ENCODE measurements at places on chromosomes 7 and 10.

DNA sequence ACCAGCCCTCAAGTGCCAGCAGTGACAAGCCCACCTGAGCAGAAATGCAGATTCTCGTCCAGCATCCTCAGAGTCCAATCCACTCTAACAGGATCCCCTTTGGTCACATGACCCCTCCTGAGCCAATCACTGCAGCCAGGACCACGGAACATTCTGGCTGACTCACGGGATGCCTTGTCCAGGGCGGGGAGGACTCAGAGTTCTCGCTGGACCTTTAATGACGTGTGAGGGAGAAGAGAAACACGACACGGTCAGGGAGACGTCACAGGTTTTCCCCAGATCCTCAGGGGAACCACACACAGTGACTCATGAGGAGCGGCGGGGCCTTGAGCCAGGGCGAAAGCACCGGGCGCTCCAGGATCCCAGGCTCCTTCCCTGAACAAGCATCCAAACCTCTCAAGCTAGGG is 155.7 kb downstream of the PTPRN2 start:
- DNase-seq, result no peak

GRCh38 chr10:129960481-129961156 is 3.5 kb downstream of the EBF3 start:
- DNase-seq, result no peak

GRCh38 chr10:71219918-71220688 is 7.7 kb downstream of the UNC5B start:
- no peak for DNase-seq

- DNase-seq, result no peak
Observed at GRCh38 chr7:7136466-7137381, 45.6 kb upstream of the C1GALT1 start.

- DNase-seq, result no peak
Observed at GRCh38 chr10:16902606-16903005, 85.4 kb upstream of the RSU1 start.

DNA sequence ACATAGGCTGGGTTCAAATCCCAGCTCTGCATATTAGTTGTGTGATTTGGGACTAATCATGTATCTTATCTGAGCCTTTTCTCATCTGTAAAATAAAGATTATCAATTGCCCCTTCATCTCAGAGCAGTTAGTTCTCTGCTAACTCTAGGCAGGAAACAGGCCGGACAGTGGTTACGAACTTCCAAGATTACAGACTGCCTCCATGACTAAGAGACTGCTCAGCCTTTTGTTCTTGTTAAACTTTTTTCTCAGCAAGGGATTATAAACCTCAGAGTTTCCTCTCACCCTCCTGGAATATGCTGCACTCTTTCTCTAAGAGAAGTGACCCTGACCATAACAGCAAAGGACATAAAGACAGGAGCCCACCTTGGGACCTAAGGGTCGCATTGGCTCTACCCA is 52.5 kb upstream of the NFKB2 start:
- DNase-seq, result no peak

DNA sequence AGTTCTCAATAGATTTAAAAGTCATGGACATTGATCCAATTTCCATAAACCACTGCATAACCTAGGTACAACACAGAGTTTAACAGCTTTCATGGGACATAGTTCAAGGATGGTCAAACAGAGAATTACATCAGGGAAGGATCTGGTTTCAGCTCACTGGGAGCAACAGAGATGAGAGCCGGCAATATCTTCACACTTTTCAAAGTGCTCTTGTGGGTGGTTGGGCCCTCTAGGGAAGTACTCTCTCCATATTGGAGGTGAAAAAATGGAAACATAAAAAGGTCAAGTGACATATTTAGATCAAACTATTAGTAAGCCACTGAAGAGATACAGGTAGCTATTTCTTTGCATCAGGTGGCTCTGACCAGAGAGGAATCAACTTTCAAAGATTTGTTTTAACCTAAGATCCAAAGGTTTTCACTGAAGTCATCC is 61.8 kb upstream of the LRRN3 start:
- peak; percentile 18 for DNase-seq

GRCh38 chr7:597348-598178 is 77.9 kb upstream of the PDGFA start:
- no peak for DNase-seq

DNA sequence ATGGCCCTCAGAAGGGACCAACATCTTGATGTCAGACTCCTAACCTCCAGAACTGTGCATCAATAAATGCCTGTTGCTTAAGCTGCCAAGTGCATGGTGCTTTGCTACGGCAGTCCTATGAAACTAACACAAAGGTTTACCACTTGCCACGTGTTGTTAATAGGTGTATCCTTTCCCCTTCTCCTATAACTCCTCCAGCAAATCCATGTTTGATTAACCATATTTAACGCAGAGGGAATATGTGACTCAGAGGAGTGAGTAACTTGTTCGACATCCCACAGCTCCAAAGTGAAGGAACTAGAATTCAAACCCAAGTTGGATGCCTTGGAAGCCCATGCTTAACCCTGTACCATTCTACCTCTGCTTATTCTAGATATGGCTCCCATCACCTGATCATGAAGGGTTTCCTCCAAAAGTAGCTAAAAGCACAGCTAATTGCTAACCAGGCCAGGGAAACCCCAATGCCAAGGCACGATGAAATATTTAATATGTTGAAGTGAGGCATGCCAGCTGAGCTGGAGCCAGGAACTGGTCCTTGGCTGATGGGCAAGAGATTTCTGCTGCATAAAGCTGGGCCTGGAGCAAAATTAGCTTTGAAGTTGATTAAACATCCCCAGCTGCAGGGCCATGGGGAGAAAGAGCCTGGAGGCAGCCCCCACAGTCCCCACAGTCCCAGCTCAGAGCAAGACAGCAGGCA is 131.9 kb downstream of the C10orf90 start:
- no peak for DNase-seq

DNA sequence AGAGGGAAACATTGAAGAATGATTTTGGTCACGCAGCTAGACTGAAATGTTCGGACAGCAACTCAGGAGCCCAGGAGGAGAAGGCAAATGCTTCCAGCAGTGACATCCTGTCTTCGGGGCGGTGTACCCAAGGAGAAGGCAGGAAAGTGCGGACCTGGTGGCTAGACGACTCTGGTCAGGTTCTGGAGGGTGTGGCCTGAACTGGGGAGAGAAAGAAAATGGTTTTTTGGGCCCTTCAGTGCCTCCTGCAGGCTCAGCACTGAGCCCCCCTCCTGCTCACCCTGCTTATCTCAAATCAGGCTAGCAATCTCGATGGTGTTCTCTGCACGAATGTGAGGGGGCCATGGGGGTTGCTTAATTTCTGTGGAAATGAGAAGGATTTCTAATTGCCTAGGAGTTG is 26.7 kb upstream of the TARP start:
- no peak for DNase-seq

- no peak for DNase-seq
Observed at GRCh38 chr10:128386816-128387604, 260.8 kb upstream of the MKI67 start.

GRCh38 chr10:30842185-30842584 is 189.5 kb downstream of the ZNF438 start:
- no peak for DNase-seq

GRCh38 chr7:96311967-96312366 is 9.9 kb downstream of the SLC25A13 start:
- no peak for DNase-seq

GRCh38 chr10:13587391-13587790 is 626 bp downstream of the PRPF18 start:
- DNase-seq, result no peak

DNA sequence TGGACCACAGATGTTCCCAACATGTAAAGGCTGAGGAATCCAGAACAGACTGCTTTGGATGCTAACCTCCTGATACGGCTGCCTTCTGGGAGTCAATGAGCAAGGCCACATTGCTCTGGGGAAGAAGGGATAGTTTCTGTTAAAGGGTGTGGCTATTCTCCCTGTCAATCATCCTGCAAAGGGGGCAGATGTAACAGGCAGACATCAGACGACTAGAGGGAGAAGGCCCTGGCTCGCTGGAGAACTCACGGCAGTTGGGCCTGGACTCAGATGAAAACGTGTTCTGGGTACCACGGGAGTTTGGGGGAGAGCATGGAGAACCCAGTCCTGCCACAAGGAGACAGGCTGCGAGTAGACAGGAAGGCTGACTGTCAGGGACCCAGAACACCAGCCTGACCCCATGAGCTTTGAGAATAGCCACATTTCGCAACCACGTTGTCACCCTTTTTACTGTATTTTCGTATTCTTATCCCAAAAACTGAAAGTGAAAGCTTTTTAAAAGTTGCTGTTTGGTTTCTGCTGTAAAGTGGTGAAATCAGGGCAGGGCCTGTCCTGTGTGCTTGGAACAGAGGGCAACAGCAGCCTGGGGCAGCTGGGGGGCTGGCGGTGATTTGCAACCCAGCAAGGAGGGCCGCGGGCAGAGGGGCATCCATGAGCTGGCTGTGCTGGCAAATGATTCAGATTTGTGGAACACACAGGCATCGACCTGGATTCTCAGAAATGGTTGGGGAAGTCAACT is 95.3 kb downstream of the MYOF start:
- DNase-seq, result no peak

GRCh38 chr10:31709476-31709875 is 219.2 kb downstream of the ARHGAP12 start:
- no peak for DNase-seq

DNA sequence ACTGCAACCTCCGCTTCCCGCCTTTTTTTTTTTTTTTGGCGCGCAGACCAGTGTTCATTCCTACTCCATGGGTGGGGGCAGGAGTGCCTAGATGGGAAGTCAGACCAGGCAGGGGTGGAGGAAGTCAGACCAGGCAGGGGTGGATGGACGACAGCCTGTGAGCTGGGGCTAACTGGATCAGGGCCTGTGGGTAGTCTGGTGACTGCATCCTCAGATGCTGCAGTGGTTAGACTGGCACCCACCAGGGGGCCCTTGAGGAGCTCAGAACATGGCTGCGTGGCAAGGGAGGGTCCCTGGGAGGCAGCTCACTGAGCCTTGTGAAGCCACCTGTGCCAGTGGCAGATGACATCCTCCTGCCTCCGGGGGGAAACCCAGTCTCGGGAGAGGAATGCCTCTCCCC is 35.1 kb downstream of the RCC1L start:
- no peak for DNase-seq

DNA sequence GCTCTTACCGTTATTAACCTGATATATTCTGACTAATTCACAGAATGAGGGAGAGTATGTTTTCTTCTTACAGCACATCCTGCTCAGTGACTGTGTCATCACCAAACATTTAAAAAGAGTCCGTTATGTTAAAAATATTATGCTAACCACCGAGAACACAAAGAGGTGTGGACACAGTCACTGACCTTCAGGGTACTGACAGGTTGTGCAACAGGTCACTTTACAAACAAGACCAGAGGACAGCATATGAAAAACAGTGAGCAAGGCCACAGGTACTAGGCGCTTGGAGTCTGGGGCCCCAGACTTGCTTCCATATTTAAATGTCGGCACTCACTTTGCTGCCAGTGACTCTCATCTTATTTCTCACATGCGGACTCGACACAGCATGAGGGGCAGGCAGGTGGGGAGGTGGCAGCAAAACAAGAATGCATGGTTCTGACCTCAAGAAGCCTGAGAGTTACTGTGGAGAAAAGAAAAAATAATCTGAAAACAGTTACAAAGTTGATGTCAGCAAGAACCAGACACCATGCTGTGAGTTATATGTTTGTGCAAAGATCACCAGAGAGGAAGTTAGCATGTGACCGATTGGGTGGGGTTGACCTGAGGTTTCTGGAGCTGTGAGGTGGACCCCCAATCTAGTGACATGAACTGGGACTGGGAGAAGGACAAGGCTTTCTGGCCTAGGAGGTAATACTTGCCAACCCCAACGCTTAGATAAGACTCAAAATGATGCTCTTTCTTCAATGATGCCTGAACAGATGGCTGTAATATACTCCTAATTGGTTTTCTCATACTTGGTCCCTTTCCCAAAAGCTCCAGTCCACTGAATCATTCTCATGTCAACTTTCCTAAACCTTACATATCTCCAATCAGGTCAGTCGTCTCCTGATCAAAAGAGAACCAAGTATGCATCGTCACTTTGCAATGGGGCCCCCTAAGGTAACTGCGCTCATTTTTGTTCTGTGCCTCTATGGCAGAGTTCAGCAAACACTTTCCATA is 102.4 kb downstream of the HIPK2 start:
- DNase-seq, result no peak

GRCh38 chr7:131619336-131620305 is 63.2 kb upstream of the PODXL start:
- no peak for DNase-seq

DNA sequence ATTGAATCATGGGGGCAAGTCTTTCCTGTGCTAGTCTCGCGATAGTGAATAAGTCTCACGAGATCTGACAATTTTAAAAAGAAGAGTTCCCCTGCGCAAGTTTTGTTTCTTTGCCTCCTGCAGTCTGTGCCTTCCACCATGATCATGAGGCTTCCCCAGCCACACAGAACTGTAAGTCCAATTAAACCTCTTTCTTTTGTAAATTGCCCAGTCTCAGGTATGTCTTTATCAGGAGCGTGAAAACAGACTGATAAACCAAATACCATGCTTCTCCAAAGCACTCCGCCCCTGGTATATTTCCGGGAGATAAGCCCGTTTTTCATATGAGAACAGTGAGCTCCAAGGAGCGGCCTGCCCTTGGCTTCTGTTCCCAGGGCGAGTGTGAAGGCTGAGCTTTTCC is 118.9 kb downstream of the EVX1 start:
- DNase-seq, result no peak

DNA sequence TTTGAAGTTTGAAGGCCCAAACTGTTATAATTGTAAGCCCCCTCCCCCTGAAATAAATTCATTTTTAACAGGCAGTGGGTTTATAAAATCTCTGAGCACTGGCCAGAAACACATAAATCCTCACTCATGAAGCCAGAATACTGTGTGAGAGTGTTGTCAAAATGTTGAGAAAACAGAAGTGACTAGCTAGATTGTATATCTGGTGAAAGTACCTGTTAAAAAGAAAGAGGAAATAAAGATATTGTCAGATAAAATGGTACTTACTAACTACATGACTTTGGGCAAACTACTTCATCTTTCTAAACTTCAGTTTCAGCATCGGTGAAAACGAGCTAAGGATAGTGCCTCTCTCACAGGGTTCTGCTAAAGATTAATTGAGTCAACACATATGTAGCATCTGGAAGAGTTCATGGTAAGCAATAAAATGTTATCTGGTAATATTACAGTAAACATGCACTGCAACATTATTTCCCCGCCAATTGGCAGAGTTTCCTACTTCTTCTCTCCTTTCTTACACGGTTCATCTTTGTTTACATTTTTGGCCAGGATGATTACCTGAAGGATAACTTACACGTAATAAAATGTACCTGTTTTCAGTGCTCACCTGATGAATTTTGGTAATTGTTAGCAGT is 202.5 kb upstream of the CHRM2 start:
- DNase-seq, result peak; percentile 4

DNA sequence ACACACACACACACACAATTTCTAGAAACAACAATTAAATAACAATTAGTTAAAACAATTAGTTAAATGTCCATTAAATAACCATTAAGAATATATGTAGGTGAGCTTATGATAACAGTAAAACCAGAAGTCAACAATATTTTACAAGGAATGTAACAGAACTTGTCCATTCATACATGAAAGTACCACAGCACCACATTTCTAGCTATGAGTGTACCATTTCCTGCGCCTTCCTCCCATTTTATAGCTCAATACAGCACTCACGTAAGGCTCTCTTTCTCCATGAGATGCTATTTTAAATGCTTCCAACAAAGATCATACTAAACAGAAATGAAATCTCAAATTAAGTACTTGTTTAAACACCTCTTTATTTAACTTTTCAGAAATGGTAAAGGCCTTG is 367.3 kb upstream of the ZWINT start:
- no peak for DNase-seq

All from SK-N-DZ (cell line).